GM23338 (cell line): ENCODE measurements at places on chromosomes 6 and 20.

DNA sequence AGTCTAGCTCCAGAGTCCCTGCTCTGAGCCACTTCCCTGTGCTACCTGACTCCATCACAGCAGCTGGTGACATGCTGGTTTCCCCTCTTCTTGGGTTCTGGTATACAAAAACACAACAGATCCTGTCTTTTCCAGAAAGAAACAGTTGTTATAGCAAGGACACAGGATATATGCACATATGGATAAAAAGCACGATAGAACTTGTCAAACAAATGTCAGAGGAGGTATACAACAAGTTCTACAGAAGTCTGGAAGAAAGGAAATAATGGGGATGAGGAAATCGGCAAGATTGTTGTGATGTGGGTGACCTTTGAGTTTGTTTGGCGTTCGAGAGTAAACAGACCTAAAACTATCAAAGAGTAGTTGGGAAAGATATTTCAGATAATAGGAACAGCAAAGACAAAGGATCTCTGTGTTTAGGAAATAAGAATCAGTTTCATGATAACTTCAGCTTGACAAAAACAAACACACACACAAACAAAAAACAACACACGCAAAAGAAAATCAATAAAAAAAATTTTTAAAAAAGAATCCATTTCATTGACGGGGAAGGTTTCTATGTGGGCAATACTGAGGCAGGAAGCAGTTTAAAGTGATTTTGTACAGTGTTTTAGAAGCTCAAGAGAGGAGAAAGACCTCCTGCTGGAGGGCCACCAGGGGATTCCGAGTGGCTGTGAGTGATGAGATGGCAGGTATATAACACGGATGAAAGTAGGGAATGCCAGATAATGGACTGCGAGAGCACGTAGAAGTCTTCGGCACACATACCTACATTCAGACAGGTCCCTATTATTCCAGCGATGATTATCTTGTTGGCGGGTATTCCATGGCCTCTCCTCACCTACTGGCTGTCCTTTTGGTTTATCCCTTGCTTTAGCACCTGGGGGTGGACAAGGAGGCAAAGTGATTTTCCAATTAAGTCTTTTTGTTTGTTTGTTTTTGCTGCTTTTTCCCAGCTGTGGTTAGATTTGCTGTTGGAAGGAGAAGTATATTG lies 174.9 kb downstream of the HS3ST5 start:
- no peak for DNase-seq

- no peak for DNase-seq
These were observed 382.7 kb downstream of the THBS2 start for GRCh38 chr6:168870982-168871381.

GRCh38 chr6:167506443-167507301 lies 181.8 kb downstream of the TTLL2 start:
- DNase-seq, result no peak

DNA sequence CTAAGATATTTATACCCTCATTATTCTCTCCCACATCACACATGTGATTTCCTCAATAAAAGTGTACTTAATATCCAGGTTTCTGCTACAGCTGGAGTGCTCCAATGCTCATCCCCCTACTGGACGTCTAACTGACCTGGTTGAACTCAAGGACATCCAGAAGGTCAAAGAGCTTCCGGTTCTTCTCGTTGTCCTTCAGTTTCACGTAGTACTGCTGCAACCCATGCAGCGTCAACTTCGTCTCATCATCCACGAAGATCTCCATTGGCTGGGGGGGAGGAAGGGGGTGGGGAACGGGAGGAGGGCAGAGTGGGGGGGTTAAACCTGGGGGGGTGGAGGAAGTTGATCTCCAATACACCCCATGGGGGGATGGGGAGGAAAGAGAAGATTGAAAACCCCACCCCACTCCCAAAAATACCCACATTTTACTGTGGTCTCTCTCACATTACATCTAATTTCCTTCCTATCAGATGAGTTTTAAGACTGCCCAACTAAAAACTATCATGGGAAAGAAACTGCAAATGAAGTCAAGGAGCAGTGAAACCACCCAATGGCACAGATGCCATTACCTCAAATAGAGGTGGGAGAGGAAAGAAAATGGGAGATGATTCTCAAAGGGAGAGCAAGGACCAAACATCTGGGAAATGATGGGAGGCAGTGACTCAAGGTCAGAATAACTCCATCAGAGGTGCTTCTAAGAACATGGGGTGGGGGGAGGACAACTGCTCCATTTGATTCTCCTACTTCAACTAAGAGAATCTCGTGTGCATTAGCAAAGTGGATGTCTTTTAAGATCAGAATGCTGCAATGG lies 4.1 kb downstream of the MCCD1 start:
- DNase-seq, result no peak

GRCh38 chr20:11255860-11256259 lies 582.1 kb upstream of the JAG1 start:
- no peak for DNase-seq

DNA sequence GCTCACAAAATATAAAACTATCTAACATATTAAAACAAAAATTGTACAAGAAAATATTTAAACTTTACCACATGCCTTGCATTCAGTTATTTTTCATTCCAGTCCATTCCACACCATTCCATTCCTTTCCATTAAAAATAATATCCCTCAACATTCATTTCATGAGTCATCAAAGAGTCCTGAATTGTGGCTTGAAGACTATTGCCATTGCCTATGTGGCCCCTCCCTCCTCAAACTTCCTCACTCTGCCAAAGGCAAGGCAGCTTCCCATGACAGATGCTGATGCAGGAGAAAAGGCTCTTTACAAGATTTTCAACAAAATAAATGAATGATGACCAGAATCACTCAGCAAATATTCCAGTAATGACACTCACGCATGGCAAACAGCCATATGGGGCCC lies 31.7 kb downstream of the IL20RA start:
- no peak for DNase-seq

DNA sequence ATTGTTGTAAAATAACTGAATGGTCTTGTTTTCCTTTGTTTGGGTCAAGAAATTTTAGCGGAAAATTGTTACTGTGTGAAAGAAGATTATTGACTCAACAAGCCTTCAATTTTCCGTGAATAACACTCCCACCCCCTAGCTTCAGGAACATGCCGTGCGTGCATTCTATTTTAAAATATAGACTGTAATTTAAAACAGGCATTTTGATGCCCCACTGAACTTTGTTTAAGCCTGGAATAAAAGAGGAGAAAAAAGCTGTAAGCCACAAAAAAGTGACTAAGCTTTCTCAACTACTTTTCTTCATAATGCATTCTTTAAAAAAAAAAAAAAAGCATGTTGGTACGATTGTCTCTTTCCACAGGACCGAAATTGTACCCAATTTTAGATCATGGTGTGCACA lies 166.0 kb downstream of the ARID1B start:
- DNase-seq, result no peak

DNA sequence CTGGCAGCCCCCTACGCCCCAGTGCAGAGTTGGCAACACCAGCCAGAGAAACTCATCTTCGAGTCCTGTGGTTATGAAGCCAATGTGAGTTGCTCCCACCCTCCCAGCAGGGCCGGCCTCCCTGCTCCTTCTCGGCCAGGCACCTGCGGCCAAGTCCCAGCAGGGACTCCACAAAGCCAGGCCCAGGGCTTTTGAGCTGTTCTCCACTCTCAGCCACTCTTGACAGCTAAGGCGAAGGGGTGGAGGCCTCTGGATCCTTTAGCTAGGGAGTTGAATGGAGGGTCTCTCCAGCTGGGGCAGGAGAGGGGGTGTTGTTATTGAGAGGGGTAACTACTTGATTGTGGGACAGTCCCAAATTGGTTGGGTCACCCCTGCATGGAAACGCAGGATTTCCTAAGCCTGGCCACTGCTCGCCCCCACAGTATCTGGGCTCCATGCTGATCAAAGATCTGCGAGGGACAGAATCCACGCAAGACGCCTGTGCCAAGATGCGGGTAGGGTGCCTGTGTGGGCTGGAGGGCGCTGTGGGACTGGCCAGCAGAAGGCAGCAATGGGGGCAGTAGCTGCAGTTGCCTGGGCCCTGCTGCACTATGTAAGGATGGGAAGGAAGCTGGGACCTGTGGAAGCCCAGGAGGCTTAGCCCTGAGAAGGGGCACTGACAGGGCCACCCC lies 58.3 kb downstream of the TCP11 start:
- DNase-seq, result no peak

GRCh38 chr6:99905209-99906106 lies 88.6 kb downstream of the MCHR2 start:
- DNase-seq, result peak; percentile 80

- no peak for DNase-seq
These were observed 11.1 kb downstream of the NRN1 start for GRCh38 chr6:5995658-5995948.

GRCh38 chr20:12177657-12178293 lies 260.1 kb downstream of the BTBD3 start:
- DNase-seq, result no peak

- DNase-seq, result no peak
These were observed 109.4 kb upstream of the ARMC2 start for GRCh38 chr6:108738684-108739416.

- no peak for DNase-seq
These were observed 83.0 kb downstream of the TMEM242 start for GRCh38 chr6:157240059-157240959.

- no peak for DNase-seq
These were observed 253.4 kb downstream of the GMPR start for GRCh38 chr6:16491666-16492313.

- DNase-seq, result no peak
These were observed 261.4 kb downstream of the SLC35F1 start for GRCh38 chr6:118168421-118168820.
